ENCODE measurements at places on chromosomes 16 and 17.

DNA sequence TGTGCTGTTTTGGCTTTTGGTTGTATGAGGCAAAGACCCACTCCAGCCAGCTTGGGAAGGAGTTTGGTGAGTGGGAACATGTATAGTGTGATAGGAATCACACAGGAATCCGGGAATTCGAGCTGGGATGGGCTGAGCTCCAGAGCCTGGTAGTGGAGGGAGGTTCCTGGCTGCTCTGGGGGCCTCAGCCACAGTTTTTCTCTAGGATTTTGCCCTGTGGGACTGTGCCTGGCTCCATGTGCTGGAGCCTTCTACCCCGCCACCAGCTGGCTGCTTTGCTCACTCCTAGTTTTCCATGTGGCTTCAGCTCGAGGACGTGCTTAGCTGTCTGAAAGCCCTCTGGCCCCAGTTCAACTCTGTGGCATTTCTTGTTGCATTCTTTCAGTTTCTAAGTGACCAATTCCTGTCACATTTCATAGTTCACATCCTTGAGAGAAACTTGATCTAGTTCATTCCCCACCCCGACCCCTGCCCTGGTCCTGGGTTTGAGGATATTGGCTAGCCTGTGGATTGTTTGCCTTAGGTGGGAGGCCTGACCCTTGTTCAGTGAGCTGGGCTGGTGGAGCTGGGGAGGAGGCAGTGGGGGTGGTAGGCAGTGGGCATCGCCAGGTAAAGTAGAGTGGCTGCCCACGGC, 5.0 kb downstream of the SEC14L1 start:
- no peak for DNase-seq

- DNase-seq: no peak
Measured at GRCh38 chr17:29042679-29043538, at the start of gene PIPOX. PIPOX (plus strand) TSS chr17:29043141; CDS start chr17:29043226, 85 bp downstream.

GRCh38 chr16:84686707-84687298, 13.0 kb upstream of the USP10 start:
- no peak for DNase-seq

- DNase-seq: no peak
Measured at GRCh38 chr17:47806913-47807255, 14.7 kb downstream of the OSBPL7 start.

GRCh38 chr17:48052956-48053757, 5.0 kb downstream of the NFE2L1 start:
- DNase-seq: no peak

- no peak for DNase-seq
Measured at GRCh38 chr17:50057521-50057991, 1.6 kb downstream of the ITGA3 start.

GRCh38 chr17:37841232-37841631, 83.0 kb upstream of the TBC1D3K start:
- no peak for DNase-seq

DNA sequence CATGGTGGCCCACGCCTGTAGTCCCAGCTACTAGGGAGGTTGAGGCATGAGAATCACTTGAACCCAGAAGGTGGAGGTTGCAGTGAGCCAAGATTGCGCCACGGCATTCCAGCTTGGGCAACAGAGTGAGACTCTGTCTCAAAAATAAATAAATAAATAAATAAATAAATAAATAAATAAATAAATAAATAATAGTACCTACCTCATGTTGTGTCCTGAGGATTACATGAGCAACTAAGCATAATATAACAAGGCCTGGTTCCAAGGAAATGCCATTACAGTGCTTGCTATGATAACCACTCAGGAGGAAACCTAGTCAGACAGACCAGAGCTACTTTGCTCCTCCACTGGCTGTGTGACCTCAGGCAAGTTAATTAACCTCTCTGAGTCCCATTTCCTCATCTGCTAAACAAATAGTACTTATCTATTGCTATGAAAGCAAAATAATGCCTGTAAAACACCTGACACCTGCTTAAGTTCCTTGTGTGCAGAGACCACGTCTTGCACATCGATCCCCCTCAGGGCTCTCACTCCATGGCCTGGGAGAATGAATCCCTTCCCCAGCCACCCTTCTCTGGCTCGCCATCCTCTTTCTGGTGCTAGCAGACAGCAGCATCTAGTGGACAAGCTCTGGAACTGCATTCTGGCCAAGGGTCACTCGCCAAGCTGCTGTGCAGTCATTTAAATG, 7.5 kb downstream of the EPOP start:
- peak; percentile 43 for DNase-seq

- no peak for DNase-seq
Measured at GRCh38 chr17:63338272-63338671, 107.8 kb downstream of the CYB561 start.

Data from stimulated activated naive B cell treated with anti-CD40 and anti-IgM and Interleukin-4, amounts not matched to agents 10 μg/mL and 1 μg/mL and 100 μg/mL, for 72 hours (primary cell).